Forelimb muscle (tissue), 1 donor: ENCODE measurements at places on chromosomes 2 and 18. TPM values are rescaled to one million over a fixed set of nuclear protein-coding genes. Genes with fewer than 3 reads are reported as not detected.

Gene CACNB4
- 3.9 TPM for polyA plus RNA-seq

DNA sequence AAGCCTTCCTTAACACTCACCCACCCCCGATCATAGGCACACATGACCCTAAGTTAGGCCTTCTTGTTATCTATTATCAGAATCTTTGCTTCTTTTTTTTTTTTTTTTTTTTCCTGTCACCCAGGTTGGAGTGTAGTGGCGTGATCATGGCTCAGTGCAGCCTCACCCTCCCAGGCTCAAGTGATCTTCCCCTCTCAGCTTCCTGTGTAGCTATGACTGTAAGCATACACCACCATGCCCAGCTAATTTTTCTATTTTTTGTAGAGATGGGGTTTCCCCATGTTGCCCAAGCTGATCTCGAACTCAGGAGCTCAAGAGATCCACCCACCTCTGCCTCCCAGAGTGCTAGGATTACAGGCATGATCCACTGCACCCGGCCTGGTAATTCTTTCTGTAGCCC is 328.7 kb downstream of the NR4A2 start:
- DNase-seq = no peak

- no peak for DNase-seq
These were observed 67.1 kb downstream of the RAB31 start for GRCh38 chr18:9775178-9775577.

DNA sequence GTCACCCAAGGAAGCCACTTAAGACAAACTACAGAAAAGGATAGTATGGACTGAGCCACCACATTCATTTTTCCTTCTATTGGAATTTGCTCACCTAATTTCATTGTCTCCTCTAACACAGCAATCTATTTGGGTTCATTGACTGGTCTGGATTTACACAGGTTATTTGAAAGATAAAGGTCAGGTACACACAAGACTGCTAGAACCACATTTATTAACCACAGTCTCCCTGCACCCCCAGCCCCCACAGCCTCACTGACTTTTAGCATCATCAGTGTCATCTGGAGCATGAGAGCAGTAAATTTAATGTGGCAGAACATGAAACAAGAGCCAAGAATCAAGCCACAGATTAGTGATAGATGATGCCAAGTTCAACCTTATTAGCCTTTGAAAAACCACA is 226.9 kb upstream of the GYPC start:
- no peak for DNase-seq

- DNase-seq = no peak
These were observed 294.9 kb downstream of the CELF4 start for GRCh38 chr18:37270666-37271052.

DNA sequence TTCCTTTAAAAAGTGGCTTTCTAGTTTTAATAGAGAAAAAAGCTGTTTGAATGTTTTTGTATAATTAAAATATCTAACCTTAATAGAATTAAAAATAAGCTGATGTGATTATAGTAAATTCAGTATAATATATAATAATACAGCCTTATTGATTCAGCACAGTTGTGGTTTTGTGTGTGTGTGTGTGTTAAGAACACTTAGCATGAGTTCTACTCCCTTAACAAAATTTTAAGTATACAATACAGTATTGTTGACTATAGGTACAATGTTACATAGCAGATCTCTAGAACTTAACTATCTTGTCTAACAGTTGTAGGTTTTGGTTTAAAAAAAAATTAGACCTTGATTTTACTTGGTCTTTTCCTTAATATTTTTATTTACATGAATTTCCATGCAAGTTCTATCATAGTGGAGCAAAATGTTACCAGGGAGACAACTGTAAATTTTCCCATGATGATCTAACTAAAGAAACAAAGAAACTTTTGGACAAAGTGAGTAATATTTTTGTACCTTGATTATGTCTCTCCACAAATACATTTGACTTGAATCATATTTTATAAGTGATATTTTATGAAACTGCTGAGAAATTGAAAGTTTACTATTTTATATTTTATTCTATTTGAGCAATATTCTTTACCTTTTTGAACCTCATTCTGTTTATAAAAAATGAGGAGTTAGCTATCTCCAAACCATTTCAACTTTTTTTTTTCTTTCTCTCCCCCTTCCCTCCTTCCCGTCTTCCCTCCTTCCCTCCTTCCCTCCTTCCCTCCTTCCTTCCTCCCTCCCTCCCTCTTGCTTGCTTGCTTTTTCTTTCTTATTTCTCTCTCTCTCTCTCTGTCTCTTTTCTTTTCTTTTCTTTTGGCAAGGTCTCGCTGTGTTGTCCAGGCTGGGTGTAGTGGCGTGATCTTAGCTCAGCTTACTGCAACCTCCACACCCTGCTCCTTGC is 46.3 kb downstream of the ZC3H6 start:
- no peak for DNase-seq

DNA sequence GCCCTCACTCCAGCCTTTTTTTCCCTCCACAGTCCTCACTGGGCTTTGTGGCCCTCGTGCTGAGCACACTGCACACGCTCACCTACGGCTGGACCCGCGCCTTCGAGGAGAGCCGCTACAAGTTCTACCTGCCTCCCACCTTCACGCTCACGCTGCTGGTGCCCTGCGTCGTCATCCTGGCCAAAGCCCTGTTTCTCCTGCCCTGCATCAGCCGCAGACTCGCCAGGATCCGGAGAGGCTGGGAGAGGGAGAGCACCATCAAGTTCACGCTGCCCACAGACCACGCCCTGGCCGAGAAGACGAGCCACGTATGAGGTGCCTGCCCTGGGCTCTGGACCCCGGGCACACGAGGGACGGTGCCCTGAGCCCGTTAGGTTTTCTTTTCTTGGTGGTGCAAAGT is 39.4 kb downstream of the STEAP3 start:
- DNase-seq = no peak
